ENCODE measurements at places on chromosomes 5 and 9. TPM values are rescaled to one million over a fixed set of nuclear protein-coding genes. Genes with fewer than 3 reads are reported as not detected.

KIF20A gene
- 8.7 TPM for total RNA-seq

SV2C gene
- 17.8 TPM for total RNA-seq

TRMO gene
- total RNA-seq, result 11.2 TPM

ZFP37 gene
- 7.9 TPM for total RNA-seq

EQTN gene
- total RNA-seq, result not detected

PDE6A gene
- not detected for total RNA-seq

SPATA31D4 gene
- total RNA-seq, result not detected

ARID3C gene
- not detected for total RNA-seq

GAS1 gene
- 6.1 TPM for total RNA-seq

CDC20B gene
- total RNA-seq, result 0.34 TPM

CTSL gene
- 28.7 TPM for total RNA-seq

IL3 gene
- total RNA-seq, result not detected

TIMD4 gene
- not detected for total RNA-seq

PCDHB8 gene
- total RNA-seq, result 19.8 TPM

MUSK gene
- not detected for total RNA-seq

CCDC152 gene
- total RNA-seq, result 13.4 TPM

DPM2 gene
- 35.3 TPM for total RNA-seq
